ENCODE measurements at places on chromosomes 7 and 10.

GRCh38 chr7:155609185-155609584 lies 35.3 kb upstream of the RBM33 start:
- no peak for DNase-seq

- DNase-seq, result no peak
Observed at GRCh38 chr10:132443605-132443982, 46.6 kb downstream of the PWWP2B start.

DNA sequence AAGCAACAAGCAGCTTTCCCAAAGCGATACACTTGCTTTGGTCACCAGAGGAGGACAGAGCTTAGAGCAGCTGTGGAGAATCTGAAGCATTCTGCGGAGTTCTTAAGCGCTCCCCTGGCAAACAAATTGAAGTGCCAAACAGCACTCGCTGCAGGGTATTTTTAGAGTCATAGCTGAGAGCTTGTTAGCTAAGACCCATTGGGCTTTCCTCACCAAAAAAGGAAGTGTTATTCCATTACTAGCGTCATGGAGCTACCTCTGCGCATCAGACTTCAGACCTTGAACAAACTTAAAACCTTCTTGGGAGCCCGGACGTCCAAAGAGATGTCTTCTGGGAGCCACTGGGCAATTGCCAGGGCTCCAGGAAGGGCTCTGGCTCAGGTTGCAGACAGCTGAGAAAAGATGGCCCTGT lies 23.2 kb upstream of the BMPR1A start:
- DNase-seq, result no peak

GRCh38 chr7:114825423-114825951 lies 96.4 kb upstream of the MDFIC start:
- no peak for DNase-seq

GRCh38 chr10:44724415-44725174 lies 186.5 kb upstream of the TMEM72 start:
- DNase-seq, result no peak

- no peak for DNase-seq
Observed at GRCh38 chr10:11612021-11613001, 861 bp upstream of the USP6NL start.

DNA sequence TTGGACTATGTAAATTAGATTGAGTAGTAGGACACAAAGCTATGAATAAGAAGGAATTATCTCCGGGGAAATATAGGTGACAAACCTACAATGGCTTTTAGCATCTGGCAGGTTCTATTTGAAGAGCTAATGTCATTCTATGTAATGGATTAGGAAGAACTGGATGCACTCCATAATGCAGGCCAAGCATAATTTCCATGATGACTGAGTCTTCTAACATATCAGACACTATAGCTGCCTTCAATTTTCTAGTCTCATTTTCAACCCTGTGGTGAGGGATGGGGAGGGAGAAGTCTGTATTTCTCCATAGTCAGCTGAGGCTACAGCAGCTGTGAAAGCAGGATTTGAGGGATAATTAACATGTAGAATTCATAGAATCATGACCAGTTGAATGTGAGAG lies 390.4 kb upstream of the LRRTM3 start:
- DNase-seq, result no peak

DNA sequence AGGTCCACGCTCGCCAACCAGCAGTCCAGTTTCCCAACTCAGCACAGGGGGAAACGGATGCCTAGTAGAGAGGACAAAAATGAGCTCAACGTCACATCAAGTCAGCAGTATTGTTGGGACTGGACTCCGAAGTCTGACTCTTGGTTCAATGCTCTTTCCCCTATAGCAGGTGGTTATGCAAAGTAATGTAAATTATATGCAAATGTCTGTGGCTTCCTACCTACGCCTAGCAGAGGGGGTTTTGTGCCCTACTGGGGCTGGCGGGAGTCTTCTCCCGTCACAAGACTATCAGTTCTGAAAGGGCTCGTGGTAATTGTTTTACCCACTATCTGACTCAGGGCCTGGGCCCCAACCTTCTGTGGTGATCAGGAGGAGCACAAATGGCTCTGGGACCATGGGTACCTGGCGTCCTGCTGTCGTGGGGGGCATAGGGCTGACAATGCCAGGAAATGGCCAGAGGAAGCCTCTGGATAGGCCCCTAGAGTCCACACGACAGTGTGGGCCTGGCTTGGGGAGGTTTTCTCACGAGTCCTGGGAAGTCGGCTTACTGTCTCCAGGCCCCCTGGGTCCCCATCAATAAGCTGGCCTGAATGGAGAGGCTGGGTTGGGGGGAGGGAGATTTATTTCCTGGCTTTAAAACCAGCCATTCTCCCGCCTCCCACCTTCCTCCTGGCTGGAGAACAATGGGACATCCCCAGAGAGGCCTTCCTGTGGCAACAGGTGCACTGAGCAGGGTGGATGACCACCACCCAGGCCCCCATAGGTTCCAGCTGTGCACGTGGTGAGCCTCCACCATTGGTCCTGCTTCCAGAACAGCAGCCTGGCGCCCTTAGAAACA lies 41.8 kb downstream of the UNC5B start:
- no peak for DNase-seq

DNA sequence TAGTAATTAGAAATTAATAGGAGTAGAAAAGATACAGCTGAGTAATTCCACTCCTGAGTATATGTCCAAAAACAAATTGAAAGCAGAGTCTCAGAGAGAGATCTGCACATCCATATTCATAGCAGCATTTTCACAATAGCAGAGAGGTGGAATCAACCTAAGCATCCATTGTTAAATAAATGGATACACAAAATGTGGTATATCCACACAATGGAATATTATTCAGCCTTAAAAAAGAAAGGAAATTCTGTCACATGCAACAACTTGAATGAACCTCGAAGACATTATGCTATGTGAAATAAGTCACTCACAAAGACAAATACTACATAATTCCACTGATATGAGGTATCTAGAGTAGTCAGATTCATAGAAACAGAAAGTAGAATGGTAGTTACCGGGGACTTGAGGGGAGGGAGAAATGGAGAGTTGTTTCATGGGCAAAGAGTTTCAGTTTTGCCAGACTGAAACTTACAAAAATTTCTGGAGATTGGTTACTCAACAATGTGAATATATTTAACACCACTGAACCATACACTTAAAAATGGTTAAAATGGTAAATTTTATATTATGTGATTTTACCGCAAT lies 18.4 kb downstream of the VTI1A start:
- DNase-seq, result no peak

DNA sequence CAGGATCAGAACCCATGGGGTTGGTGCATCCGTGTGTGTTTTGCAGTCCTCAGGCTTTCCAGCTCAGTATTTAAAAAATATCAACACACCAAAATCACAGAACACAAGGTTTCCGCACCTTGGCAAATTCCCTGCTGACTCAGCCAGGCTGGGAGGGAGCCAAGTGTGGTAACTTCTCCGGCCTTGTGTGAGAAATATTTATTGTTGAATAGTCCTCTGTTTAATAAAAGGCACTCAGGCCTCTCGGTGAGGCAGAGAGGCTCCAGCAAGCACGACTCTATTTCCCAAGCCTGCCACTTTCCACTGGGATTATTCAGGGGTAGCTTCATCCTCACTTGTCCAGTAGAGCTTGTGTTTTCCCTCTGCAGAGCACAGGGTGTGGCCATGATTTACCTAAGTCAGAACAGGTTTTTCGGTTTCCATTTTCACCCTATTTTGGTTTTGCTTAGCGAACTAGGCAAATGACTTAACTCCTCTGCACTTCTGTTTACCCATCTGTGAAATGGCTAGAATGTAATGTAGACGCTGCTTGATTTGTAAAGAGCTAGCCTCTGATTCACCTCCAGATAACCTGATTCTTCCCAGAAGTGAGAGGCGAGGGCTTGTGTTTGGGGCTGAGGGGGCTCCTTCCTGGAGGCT lies 13.0 kb upstream of the CHST15 start:
- DNase-seq, result no peak

- DNase-seq, result no peak
Observed at GRCh38 chr10:89377705-89378637, at the start of gene IFIT1B. Gene IFIT1B (plus strand): TSS chr10:89378056. CDS start chr10:89378136, 80 bp downstream.

GRCh38 chr10:3945026-3945425 lies 160.0 kb upstream of the KLF6 start:
- DNase-seq, result no peak

GRCh38 chr10:4034907-4035598 lies 250.0 kb upstream of the KLF6 start:
- no peak for DNase-seq

DNA sequence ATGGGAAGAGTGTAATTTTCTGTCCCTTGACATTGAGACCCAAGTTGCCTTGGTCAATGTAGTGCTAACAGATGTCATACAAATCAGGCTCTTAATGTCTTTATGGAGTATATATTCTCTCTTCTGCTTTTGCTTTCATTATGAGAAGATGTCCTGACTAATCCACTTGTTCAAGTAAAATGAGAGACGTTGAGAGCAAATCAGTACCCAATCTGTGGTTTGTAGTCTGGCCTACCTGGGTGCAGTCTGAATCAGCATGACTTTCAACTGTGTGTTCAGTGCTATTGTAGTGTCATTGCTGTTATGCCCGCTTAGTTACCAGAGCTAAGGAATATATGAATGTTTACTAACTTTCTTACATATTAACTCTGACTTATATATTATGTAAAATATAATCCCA lies 612.4 kb downstream of the ANKRD7 start:
- no peak for DNase-seq

GRCh38 chr7:123410273-123410904 lies 124.0 kb downstream of the IQUB start:
- no peak for DNase-seq

DNA sequence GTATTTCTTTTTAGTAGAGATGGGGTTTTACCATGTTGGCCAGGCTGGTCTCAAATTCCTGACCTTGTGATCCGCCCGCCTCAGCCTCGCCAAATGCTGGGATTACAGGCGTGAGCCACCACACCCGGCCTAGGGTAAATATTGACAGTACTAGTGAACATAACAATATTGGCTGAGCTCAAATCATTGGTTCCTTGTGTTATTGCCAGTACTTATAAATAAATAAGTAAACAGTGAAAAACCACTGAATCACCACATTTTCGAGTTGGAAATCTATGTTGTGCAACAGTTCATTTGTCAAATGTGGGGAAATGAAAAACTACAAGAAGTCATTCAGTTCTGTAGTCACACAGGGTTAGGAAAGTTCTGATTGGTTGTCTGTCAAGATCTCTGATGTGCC lies 15.8 kb downstream of the RPP30 start:
- DNase-seq, result no peak

Measured in NCI-H446 treated with DMSO at 0.1 percent for 48 hours (cell line).